Common myeloid progenitor, CD34-positive (primary cell): ENCODE measurements at places on chromosomes 4 and X.
A peak's percentile ranks its signal among the peaks of the same experiment; 100 is the strongest.

DNA sequence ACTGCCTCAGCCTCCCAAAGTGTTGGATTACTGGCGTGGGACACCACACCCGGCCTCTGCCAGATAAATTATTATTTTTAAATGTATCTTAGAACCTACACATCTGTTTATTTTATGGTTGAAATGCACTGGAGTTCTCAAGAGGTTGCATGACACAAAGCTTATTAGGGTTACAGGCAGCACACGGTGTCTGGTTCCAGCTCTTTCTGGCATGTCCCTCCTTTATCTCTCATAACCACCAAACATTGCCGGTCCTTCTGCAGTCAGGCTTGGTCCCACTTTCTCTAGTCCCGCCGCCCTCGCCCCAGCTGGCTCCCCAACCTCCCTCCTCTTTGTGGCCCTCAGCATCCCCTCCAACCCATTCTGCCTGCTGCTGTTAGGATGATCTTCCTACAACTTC, 39.7 kb upstream of the SPRY1 start:
- no peak for DNase-seq

DNA sequence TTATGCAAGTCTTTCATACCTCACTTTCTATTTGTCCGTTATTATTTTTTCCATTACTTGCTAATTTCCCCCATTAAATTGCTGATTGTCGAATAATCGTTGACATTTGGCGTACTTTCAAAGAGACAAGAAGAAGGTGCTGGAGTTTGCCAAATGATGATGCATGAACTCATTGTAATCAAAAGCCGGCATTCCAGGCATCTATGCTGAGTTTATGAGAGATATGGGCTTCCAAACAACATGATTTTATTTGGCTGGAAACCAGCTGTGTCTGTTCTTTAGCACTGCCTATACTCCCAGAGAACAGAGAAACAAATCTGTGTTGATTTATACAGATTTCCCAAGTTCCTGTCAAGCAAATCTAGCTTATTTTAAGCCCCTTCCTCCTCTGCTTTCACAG, 80.8 kb upstream of the RPS6KA3 start:
- DNase-seq, result no peak

GRCh38 chr4:113106108-113106507, 56.7 kb downstream of the ANK2 start:
- no peak for DNase-seq

DNA sequence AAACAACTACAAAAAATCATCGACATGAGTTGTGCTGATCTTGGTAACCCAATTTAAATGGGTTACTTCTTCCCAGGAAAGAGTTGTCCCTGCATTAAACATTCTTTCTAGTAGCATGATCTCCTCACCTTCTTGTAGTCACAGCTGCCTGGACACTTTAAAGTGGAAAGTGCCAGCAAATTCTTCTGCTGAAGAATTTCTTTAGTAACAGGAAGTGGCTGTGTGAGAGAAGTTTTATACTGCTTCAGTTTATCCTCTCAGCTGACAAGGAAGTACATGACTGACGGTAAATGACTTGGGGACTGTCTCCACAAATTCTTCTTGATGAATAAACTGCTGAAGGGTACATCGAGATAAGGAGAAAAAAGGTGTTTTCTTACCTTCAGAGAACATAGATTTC, 18.2 kb upstream of the TNIP3 start:
- no peak for DNase-seq

- no peak for DNase-seq
Measured at GRCh38 chr4:94356444-94356843, 13.8 kb upstream of the HPGDS start.

- DNase-seq, result no peak
Measured at GRCh38 chrX:92209936-92210335, 430.8 kb downstream of the PCDH11X start.

GRCh38 chrX:41480508-41481260, 33.5 kb downstream of the NYX start:
- DNase-seq, result no peak

- no peak for DNase-seq
Measured at GRCh38 chr4:46032056-46032455, 91.8 kb downstream of the GABRG1 start.

DNA sequence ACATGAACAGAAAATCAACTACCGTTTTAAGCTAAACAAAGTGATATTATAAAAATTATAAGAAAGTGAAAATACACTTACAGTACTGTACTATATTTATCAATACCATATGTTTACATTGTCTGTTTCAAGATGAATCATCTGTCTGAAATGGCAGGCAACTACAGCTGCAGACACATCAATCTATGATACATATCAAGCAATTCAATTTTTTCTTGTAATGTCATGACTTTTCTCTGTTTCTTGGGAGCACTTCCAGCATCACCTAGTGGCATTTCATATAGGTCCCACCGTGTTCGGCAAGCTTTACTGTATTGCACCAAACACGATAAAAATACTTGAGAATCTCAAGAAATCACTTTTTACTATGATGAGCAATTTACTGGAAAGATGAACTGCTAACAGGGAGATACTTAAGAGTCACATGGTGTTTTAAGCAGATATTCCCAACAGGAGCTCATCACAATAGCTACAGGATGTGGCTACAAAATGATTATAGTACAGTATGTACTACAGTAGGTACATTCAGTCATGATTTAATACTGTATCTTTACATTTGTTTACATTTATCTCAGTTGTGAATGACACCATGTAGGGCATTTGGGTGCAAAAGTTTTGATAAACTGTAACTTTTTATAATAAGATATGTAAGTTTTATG, 207.4 kb downstream of the ADAM29 start:
- DNase-seq, result no peak

- no peak for DNase-seq
Measured at GRCh38 chrX:153830640-153831428, 490 bp upstream of the PDZD4 start.

DNA sequence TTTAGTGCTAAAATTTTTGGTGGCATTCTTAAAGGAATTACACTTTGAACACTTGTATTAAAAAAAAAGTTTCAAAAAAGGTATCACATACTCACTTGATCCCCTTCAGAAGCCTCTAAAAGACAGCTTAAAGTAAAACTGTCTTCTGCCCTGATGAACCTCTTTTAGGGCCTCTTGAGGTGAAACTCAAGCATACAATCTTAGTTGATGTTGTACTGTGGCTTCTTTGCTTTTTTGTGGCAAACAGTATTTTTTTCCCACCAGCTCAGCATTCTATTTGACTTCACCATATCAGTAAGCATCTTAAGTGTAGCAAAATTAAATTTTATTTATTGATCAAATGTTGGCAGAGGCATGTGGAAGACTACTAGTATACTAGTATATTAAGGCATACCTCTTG, 13.7 kb downstream of the SEC24B start:
- DNase-seq, result no peak

DNA sequence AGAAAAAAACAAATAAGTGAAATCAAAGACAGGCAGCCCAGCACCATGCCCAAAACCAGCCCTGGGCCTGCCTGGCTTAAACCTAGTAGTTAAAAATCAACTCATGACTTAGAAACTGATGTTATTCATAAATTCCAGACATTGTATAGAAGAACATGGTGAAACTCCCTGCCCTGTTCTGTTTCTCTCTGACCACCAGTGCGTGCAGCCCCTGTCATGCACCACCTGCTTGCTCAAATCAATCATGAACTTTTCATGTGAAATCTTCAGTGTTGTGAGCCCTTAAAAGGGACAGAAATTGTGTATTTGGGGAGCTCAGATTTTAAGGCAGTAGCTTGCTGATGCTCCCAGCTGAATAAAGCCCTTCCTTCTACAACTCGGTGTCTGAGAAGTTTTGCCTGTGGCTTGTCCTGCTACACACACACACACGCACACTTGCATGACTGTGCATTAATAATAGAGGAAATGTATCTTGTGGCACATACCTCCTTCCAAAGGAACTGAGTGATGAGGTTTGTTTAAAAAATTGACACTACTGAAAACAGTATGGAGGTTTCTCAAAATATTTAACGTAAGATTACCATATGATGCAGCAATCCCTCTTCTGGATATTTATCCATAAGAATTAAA, 39.2 kb upstream of the UGT2B7 start:
- peak; percentile 13 for DNase-seq

GRCh38 chrX:7091923-7092322, 55.6 kb upstream of the STS start:
- no peak for DNase-seq
